ENCODE measurements at places on chromosomes 3 and 15. TPM values are rescaled to one million over a fixed set of nuclear protein-coding genes. Genes with fewer than 3 reads are reported as not detected.

GNAT1 gene
- not detected for total RNA-seq

MOBP gene
- total RNA-seq = not detected

MST1R gene
- not detected for total RNA-seq

SIAH2 gene
- 30.5 TPM for total RNA-seq

PLSCR2 gene
- not detected for total RNA-seq

MEGF11 gene
- total RNA-seq = under 0.01 TPM

TMCO5A gene
- not detected for total RNA-seq

SERPINI2 gene
- not detected for total RNA-seq

UBA7 gene
- 5.1 TPM for total RNA-seq

CCR3 gene
- not detected for total RNA-seq

CNTN3 gene
- 0.09 TPM for total RNA-seq

RSL24D1 gene
- 146 TPM for total RNA-seq

PIK3CA gene
- 20.4 TPM for total RNA-seq

SEC22C gene
- 60.1 TPM for total RNA-seq

SAMD7 gene
- total RNA-seq = not detected
